T1000 (cell line): ENCODE measurements at places on chromosomes 1 and 21.

DNA sequence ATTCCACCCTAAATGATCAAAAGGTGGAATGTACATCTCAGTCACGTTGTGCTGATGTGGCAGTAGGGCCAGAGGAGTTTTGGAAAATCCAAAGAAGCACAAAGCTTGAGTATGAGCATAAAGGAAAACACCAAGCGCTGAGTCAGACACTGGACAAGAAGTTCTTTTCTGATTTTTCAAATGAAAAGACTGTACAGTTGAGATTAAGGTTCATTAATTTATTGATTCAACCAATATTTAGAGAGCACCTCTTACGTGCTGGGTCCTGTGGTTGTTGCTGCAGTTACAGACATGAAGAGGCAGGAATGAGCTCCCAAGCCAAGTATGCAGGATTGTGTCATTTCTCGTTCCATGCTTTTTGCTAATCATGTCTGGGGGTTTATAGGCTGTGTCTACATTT lies 28.9 kb upstream of the APP start:
- no peak for DNase-seq

DNA sequence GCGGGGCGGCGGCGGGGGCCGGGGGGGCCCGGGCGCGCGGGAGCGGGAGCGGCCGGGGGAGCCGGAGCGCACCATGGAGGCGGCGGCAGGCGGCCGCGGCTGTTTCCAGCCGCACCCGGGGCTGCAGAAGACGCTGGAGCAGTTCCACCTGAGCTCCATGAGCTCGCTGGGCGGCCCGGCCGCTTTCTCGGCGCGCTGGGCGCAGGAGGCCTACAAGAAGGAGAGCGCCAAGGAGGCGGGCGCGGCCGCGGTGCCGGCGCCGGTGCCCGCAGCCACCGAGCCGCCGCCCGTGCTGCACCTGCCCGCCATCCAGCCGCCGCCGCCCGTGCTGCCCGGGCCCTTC lies 546 bp downstream of the SKI start:
- DNase-seq: no peak

DNA sequence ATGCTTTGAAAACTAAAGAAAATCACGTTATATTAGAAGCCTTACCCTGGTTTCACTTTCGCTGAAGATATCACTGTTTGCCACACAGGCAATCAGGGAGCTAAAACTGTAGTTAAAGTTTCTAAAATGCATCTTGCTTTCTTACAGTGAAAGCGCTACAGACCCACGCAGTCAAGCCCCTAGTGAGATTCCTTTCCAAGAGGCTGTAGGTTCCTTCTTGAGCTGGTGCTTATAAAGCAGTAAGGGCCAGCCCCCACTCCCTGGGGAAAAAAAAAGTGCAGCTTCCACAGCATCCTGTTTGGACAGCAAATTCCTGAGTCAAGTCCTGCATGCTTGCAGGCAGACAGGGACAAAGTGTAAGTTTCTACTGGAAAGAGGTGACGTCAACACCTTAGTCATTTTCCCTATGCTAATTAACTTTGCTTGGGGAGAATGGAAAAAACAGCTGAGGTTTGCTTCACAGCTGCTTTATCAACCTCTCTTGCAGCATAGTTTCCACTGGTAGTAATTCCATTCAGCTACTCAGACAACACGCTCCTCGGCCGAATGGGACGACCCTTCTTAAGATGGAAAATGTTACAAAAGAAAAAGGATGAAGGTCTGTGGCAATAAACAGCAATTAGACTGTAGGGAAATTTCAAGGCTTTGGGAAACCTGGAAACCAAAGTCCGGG lies 14.7 kb upstream of the KCNE1 start:
- peak; percentile 90 for DNase-seq

GRCh38 chr1:15959827-15960446 lies 16.0 kb downstream of the ZBTB17 start:
- no peak for DNase-seq

- DNase-seq: no peak
These were observed 255.1 kb downstream of the NFIA start for GRCh38 chr1:61337441-61337951.

DNA sequence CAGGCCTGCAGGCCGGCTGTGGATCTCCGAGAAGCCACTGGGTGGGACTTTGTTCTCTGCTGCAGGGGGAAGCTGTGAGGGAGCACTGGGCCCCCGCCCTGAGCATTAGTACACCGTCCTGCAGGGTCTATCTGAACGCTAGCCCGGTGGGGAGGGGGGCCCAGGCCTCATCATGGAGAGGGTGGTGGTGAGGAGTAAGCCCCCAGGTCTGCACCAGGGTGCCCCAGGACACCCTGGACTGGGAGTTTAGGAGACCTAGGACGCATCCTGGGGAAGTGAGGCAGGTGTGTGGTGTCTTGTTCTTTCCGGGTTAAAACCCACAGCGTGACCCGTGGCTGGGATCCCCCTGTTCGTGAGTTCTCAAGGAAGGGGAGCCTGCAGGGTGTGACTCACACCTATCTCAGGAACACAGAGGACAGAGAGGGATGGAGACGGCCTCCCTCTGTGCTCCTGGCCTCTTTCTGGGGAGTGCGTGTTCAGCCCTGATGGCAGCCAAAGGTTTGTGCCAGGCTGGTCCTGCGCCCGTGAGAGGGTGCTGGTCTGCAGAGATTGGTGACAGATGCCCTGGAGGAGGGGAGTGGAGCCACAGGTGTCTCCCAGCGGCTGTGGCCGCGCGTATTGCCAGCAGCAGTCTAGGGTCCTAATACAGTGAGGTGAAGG lies 44.8 kb downstream of the AGPAT3 start:
- no peak for DNase-seq

GRCh38 chr1:182806015-182806678 lies 16.6 kb downstream of the NPL start:
- no peak for DNase-seq

GRCh38 chr1:92944901-92945747 lies 16.1 kb downstream of the DIPK1A start:
- DNase-seq: no peak
